ENCODE measurements at places on chromosomes 7 and 10.

DNA sequence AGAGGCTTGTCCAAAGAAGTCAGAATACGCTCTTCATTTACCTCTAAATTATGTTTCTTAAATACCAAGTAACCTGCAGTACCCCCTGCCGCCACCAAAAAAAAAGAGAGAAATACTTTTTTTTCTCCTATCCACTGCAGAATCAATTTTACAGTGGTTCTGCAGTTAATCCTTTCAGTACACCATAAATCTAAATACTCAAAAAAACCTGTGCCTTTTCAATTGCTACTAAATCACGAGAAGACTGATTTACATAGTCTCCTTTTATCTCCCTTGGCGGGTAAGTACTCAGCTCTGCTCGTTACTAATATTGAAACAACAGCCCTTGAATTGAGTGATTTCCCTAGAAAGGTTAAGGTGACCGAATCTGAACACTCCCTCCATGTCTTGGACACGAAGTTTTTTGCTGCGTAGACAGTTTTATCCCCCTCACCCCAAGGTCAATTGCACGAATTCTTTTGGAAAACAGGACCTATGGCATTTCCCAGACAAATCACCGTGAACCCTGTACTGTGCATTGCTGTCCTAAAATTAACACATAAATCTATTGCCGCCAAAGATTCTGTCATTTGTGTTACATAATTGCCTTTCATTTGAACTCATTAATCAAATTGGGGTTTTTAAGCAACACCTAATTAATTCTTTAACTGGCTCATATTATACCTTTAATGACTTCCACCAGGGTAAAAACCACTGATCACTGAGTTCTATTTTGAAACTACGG, 512 bp upstream of the VIM start:
- DNase-seq, result no peak

- no peak for DNase-seq
Observed at GRCh38 chr7:94605031-94605430, 50.9 kb downstream of the SGCE start.

- no peak for DNase-seq
Observed at GRCh38 chr7:105800442-105800841, 76.0 kb downstream of the ATXN7L1 start.

GRCh38 chr7:29310625-29311024, 116.0 kb downstream of the CHN2 start:
- no peak for DNase-seq

- DNase-seq, result peak; percentile 79
Observed at GRCh38 chr7:98617051-98617959, at the start of gene NPTX2. NPTX2 (plus strand) TSS chr7:98617285; CDS start chr7:98617462, 177 bp downstream.

DNA sequence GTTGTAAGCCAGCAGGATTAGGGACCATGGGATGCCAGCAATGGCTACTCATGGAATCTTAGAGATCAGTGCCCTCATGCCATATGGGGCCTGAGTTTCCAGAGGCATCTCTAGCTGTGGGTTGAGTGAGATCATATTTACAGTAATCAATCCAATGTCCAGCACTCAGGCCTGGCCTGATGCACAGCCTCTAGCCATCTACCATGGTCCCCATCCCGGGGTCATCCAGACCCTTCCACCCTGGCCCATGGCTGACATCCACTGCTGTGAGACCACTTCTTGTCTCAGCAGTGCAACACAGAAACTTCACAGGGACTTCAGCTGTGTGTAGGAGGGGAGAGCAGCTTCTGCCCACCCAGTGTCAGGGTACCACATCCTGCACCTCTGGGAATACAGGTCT, 6.5 kb upstream of the ADCY1 start:
- no peak for DNase-seq

DNA sequence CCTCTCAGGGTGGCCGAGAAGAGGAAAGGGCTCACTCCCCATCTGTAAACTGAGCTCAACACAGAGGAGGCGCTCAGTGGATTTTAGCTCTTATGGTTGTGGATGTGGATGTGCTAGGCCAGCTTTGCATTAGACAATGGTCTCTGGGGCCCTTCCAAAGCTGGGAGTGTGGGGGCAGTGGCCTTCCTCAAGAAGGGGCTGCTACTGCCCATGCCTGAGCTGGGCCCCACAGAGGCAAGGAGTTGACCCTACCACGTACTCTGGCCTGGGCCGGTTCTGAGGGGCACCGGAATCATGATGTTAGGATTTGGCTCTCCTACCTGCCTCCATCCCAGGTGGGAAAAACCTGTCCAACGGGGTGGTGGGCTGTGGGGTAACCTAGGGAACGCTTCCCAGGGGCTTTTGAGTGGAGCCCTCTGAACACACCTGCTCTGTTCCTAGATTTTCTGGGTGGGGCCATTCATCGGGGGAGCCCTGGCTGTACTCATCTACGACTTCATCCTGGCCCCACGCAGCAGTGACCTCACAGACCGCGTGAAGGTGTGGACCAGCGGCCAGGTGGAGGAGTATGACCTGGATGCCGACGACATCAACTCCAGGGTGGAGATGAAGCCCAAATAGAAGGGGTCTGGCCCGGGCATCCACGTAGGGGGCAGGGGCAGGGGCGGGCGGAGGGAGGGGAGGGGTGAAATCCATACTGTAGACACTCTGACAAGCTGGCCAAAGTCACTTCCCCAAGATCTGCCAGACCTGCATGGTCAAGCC, 11.5 kb downstream of the AQP1 start:
- DNase-seq, result no peak
